ENCODE measurements at places on chromosomes 7 and 10. TPM values are rescaled to one million over a fixed set of nuclear protein-coding genes. Genes with fewer than 3 reads are reported as not detected.

- H3K4me3 ChIP-seq = no peak overlapping the region
- no peak for DNase-seq
- no peaks in the 10 kb centered on the region for H3K36me3 ChIP-seq
- H3K27me3 ChIP-seq = no peaks in the 10 kb centered on the region
- H3K4me1 ChIP-seq = no peaks in the 10 kb centered on the region
Observed at GRCh38 chr7:123599766-123600165, 1.9 kb upstream of the ASB15 start.

Gene OIT3
- not detected for total RNA-seq

Gene ASAH2
- total RNA-seq = not detected

DNA sequence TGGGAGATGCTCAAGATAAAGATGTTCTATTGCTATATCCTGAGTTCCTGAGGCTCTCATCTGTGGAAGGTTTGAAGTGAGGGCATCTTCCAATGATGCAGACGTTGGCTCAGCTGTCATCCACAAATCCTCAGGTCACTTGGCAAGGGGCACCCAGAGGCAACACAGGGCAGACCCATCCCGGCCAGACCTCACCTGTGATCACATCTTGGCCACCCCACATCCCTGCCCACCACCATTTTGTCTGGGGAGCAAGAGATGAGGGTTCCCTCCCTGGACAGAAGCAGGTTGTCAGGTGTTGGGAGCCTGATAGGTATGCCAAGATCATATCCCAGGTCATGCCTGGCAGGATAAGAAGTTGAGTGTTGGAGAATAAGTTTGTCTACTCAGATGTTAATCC lies 918.2 kb upstream of the ZNF722 start:
- no peaks in the 10 kb centered on the region for H3K36me3 ChIP-seq
- H3K4me3 ChIP-seq = no peak overlapping the region
- no peaks in the 10 kb centered on the region for H3K4me1 ChIP-seq
- H3K27me3 ChIP-seq = no peaks in the 10 kb centered on the region

GRCh38 chr10:43962346-43963191 lies 313.9 kb upstream of the ZNF32 start:
- DNase-seq = peak; percentile 25
- no peaks in the 10 kb centered on the region for H3K27me3 ChIP-seq

Gene FOXI2
- not detected for total RNA-seq

GRCh38 chr10:62817121-62817765 lies 1.1 kb upstream of the EGR2 start:
- H3K27me3 ChIP-seq = 0 out of 2 replicates have a peak, but pooled peaks cover 4% of the 10 kb centered on the region
- no peaks in the 10 kb centered on the region for H3K36me3 ChIP-seq
- H3K4me1 ChIP-seq = peaks cover 10% of the 10 kb centered on the region

Gene SEMA3D
- 10.1 TPM for total RNA-seq

GRCh38 chr7:41809940-41810576 lies 107.2 kb upstream of the INHBA start:
- no peaks in the 10 kb centered on the region for H3K4me1 ChIP-seq
- no peaks in the 10 kb centered on the region for H3K36me3 ChIP-seq
- H3K27ac ChIP-seq = no peak overlapping the region
- no peaks in the 10 kb centered on the region for H3K27me3 ChIP-seq
- DNase-seq = no peak

- H3K36me3 ChIP-seq = no peaks in the 10 kb centered on the region
- H3K27me3 ChIP-seq = no peaks in the 10 kb centered on the region
- no peak overlapping the region for H3K27ac ChIP-seq
- no peak for DNase-seq
Observed at GRCh38 chr7:86911659-86912058, 147.8 kb downstream of the ELAPOR2 start.

Gene PCDH15
- not detected for total RNA-seq

- 0 out of 2 replicates have a peak, but pooled peaks cover 6% of the 10 kb centered on the region for H3K27me3 ChIP-seq
- H3K36me3 ChIP-seq = no peaks in the 10 kb centered on the region
- peak; percentile 42 for DNase-seq
- no peak overlapping the region for H3K27ac ChIP-seq
- no peak overlapping the region for H3K4me3 ChIP-seq
Observed at GRCh38 chr10:52951824-52952223, 179.2 kb upstream of the MBL2 start.
